ENCODE measurements at places on chromosomes 1 and 21.
A peak's percentile ranks its signal among the peaks of the same experiment; 100 is the strongest.

DNA sequence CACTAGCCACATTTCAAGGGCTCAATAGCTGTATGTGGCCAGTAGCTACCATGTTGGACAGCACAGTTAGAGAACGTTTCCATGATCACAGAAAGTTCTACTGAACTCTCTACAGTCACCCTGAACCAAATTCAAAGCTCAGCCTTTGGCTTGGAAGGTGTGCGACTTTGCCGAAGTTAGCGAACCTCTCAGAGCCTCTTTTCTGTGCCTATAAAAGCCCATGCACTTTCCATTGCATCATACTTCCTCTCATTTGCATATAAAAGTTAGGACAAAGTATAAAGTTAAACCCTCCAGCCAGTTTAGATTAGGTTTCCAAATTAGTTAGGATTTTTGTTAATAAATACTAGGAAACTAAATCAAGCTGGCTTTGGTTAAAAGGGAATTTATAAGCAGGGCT, 4.7 kb upstream of the SLC1A7 start:
- no peak for DNase-seq

DNA sequence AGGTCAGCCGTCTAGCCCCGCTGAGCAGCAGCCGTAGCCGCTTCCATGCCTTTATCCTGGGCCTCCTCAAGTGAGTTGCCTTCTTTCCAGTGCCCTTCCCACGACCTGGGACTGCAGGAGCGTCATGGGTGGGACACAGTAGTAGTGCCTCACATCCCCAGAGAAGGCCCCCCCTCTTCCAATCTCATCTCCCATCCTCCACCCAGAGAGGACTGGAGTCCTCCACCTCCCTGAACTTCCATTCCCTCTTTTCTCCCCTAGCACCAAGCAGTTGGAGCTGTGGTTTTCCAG, 4.9 kb downstream of the RUSC1 start:
- DNase-seq: no peak

DNA sequence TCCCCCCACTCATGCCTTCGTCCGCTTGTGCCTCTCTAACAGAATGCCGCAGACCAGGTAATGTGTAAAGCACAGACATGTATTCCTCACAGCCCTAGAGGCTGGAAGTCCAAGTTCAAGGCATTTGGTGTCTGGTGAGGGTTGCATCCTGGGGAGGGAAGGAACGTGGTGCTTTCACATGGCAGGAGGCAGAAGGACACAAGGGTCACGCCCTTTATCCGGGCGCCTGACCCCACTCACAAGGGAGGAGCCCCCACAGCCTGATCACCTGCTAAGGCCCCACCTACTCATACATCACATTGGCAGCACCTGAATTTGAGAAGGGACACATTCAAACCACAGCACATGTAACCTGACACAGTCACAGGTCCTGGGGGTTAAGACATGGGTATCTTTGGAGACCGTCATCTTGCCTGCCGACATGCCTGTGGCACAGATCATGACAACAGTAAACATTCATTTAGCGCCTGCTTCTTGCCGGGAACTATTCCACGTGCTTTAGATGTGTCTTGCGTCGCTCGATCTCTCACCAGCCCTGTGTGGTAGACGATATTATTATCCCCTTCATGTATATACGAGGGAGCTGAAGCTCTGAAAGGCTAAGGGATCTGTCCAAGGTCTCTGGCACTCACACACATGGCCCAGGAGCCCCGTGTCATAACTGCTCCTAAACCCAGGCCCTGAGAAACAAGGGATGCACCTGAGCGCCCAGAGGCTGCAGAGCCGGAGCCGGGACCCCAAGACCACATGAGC, 235.6 kb downstream of the NPHP4 start:
- DNase-seq: no peak

GRCh38 chr1:59432531-59433439, 135.9 kb downstream of the FGGY start:
- no peak for DNase-seq

GRCh38 chr1:83027511-83027910, 971.4 kb downstream of the TTLL7 start:
- no peak for DNase-seq

- DNase-seq: peak; percentile 56
These were observed 6.6 kb upstream of the AZIN2 start for GRCh38 chr1:33074193-33074945.

DNA sequence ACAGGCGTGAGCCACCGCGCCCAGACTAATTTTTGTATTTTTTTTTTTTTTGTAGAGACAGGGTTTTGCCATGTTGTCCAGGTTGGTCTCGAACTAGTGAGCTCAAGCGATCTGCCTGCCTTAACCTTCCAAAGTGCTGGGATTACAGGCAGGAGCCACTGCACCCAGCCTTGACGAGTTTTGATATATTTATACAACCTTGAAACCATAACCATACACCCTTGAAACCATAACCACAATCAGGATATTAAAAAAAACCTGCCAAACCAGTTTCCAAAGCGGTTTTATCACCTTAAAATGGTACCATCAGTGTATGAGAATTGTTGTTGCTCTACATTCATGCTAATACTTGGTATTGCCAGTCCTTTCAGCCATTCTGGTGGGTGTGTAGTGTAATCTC, 3.7 kb upstream of the PHACTR4 start:
- no peak for DNase-seq

DNA sequence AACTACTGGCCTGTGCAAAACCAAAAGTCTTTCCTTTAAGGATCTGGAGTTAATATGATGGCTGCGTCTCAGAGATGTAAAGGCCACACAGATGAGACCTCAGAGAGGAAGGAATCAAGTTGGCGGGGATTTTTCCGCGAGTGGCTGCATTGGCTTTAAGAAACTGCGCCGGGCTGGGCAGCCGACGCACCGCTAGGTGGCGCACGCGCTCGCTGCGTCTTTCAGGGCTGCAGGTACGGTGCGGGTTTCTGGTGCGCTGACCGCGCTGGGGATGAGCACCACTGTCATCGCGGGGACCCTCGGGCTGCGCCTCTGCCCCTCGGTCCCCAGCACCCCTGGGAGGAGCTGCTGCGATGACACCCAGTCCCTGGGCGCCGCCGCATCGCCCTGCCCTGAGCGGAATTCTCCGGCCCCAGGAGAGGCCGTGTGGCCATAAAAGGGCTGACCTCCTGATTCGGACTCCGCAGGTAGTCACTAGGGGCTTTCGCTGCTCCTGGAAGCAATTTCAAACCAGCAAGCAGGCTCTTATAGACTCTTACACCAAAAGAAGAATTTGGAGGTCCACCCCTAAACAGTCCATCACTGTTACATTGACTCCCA, 241.0 kb downstream of the KCNJ6 start:
- DNase-seq: peak; percentile 75

DNA sequence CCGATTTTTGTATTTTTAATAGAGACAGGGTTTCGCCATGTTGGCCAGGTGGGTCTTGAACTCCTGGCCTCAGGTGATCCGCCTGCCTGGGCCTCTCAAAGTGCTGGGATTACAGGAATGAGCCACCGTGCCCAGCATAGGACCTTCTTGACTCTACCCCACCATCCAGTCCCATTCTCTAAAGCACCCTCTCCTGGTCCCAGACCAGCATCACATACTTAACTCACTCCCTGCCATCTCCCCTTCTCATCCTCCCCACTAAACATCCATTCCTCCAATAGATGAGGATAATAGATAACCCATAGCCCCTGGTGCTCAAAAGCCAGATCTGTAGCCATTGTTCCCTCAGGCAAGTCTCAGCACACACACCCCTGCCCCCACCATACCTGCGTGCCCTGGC, 2.1 kb downstream of the ENTREP3 start:
- no peak for DNase-seq

DNA sequence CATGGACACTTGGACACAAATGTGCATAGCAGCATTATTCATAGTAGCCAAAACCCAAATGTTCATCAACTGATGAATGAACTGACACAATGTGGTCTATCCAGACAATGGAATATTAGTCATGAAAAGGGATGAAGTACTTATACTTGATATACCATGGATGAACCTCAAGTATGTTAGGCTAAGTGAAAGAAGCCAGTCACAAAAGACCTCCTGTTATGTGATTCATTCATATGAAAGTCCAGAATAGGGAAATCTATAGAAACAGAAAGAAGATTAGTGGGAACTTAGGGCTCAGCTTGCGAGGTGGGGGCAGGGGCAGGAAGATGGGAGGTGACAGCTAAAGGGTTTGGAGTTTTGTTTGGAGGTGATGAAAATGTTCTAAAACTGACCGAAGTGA, 7.4 kb downstream of the KCNE1 start:
- DNase-seq: no peak

GRCh38 chr1:233605205-233605604, 8.7 kb upstream of the KCNK1 start:
- DNase-seq: no peak

GRCh38 chr1:229452956-229453801, 19.3 kb upstream of the ACTA1 start:
- no peak for DNase-seq

DNA sequence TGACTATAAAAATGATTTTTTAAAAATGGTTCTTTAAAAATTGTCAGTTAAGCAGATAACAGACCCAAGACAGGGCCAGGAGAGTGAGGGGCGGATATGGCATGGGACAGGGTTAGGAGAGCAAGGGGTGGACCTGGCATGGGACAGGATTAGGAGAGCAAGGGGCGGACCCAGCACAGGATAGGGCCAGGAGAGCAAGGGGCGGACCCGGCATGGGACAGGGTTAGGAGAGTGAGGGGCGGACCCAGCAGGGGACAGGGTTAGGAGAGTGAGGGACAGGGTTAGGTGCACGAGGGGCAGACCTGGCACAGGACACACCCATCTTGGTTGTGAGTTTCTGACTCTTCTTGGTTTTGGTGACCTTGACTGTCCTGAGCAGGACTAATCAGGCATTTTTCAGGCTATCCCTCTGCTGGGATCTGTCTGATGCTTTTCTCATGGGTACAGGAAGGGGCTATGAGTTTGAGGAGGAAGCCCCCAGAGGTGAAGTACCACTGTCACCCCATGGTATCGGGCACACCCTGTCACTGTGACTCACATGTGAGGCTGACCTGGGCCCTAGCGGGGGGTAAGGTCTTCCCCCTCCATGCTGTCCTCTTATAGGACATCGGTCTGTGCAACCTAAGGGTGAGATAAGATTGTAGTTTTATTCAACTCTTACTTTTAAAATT, 159.0 kb upstream of the COL6A1 start:
- no peak for DNase-seq

DNA sequence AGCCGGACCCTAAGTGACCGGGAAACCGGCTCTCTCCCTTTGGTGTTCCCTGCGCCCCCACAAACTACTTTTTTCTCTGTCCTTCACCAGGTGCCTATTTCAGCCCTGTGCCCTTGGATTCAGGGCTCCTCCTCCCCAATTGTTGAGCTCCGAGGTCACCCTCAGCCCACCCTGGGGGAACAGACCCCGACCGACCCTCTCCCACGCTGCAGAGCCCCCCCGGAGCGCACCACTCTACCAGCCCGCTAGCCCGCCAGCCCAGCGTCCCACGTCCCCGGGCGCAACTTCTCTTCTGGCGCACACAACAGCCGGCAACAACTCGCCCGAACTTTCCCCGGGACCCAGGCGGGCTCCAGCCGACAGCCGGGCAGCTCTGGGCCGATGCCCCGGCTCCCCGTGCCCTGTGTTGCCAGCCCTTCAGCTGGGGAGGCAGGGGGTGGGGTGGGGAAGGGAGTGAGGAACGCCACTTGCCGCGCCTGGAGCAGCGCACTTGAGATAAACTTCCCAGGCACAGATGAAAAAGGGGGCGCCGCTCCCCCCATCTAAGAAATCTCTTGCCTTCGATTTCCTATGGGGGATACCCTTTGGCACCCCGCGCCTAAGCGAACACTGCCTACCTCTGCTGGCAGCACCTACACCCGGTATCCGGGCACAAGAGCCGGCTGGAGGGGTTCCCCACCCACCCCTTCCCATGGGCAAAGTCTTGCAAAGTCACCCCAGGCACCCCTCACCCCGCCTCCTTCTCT, 997 bp downstream of the CASZ1 start:
- no peak for DNase-seq

GRCh38 chr1:225872075-225872430, 10.1 kb downstream of the TMEM63A start:
- no peak for DNase-seq

DNA sequence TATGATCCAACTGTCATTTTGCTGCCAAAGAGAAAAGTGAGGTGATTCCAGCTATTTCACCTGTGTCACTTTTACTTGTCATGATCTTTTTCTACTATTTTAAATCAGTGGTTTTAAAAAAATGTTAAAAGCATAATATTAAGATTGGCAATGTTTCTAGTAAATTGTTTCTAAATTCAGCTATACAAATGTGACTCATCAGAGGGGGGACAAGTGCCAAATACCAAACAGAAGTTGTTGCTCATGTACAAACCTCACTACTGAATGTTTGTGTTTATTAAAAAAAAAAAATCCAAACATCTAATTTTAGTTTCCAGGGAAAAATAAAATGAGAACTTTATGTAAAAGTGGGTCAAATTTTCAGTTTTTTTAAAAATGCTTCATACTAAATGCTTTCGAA, 346.2 kb upstream of the SNX7 start:
- no peak for DNase-seq

GRCh38 chr1:10632691-10633090, 157.9 kb downstream of the PEX14 start:
- DNase-seq: no peak

- DNase-seq: no peak
These were observed 17.0 kb upstream of the OLFML2B start for GRCh38 chr1:162040657-162041056.

- no peak for DNase-seq
These were observed 164.5 kb upstream of the CXADR start for GRCh38 chr21:17348357-17348756.

DNA sequence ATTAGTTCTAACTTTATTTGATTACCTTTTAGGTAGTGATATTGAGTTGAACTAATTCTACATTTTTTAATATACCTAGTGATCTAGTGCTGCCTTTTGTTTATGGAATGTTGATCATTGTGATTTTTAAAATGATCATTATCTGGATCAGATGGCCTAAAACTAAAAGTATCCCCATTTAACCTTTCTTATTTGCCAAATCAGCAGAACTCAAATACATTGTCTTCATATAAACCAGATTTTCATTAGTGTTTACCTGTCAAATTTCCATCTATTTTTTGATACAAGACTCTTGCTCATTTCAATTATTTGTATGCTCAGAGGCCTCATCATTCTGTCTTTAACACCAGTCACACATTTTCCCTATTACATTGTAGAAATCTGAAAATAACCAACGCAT, 441.2 kb downstream of the PTPRC start:
- DNase-seq: no peak

DNA sequence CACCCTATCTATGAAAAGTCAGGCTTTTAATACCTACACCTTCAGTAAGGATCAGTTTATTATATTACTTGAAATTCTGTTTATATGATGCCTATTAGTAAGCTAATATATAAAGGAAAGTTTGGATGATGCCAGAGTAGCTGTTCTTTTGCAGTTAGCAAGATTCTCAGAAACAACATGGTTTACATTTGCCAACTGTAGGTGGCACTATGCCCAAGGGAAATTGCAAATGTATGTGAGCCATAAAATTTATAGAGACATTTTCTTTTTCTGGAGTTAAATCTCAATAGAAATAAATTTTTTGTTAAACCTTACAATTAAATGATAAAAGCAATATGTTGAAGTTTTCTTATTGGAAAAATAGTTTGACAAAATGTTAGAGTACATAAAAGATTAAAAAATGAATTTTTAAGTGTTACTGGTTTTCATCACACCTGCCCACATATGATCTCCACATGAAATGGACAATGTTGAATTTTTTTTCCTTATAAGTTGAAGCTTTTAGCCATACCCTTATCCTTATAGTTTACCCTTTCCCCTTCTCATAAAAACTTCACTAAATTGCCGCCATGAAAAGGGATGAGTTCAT, 32.1 kb upstream of the EPHX4 start:
- DNase-seq: peak; percentile 56
